Left ventricle myocardium inferior (tissue), 1 donor: ENCODE measurements at places on chromosomes 2 and 18. TPM values are rescaled to one million over a fixed set of nuclear protein-coding genes. Genes with fewer than 3 reads are reported as not detected.

GRCh38 chr2:108947271-108947907, 41.6 kb downstream of the EDAR start:
- no peaks in the 10 kb centered on the region for H3K36me3 ChIP-seq
- H3K27ac ChIP-seq: no peak overlapping the region
- H3K27me3 ChIP-seq: no peaks in the 10 kb centered on the region
- peaks cover 25% of the 10 kb centered on the region for H3K4me1 ChIP-seq
- no peak for DNase-seq

DNA sequence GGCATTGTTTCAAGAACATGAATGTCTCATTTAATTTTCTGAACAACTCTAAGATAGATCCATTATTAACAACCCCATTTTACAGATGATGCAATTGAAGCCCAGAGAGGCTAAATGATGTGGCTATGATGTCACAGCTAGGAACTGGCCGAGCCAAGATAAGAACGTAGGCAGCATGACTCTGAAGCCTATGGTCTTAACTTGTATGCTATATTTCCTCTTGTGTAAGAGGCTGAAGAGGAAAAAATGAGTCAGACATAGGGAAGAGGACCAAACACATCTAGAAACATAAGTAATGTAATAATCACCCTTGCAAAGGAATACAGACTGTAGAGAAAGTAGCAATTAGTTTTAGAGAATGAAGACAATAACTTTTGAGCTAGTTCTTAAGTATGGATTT, 416.8 kb downstream of the FIGN start:
- no peaks in the 10 kb centered on the region for H3K27me3 ChIP-seq
- no peaks in the 10 kb centered on the region for H3K4me1 ChIP-seq
- DNase-seq: no peak
- no peak overlapping the region for H3K27ac ChIP-seq
- H3K36me3 ChIP-seq: no peaks in the 10 kb centered on the region
- no peak overlapping the region for H3K4me3 ChIP-seq

QPCT gene
- total RNA-seq: 2.0 TPM

CNRIP1 gene
- 8.0 TPM for total RNA-seq

GRCh38 chr2:241837197-241837965, 21.3 kb downstream of the PDCD1 start:
- H3K36me3 ChIP-seq: no peaks in the 10 kb centered on the region
- H3K27me3 ChIP-seq: no peaks in the 10 kb centered on the region
- H3K27ac ChIP-seq: no peak overlapping the region
- DNase-seq: no peak
- peaks cover 5% of the 10 kb centered on the region for H3K4me1 ChIP-seq

- no peak for DNase-seq
- H3K27me3 ChIP-seq: no peaks in the 10 kb centered on the region
- H3K4me3 ChIP-seq: no peak overlapping the region
- H3K4me1 ChIP-seq: peaks cover 35% of the 10 kb centered on the region
- H3K36me3 ChIP-seq: no peaks in the 10 kb centered on the region
Observed at GRCh38 chr2:20419007-20419576, 27.8 kb upstream of the RHOB start.

GRCh38 chr2:1051075-1051474, 100.4 kb downstream of the SNTG2 start:
- DNase-seq: no peak
- no peaks in the 10 kb centered on the region for H3K4me1 ChIP-seq
- no peak overlapping the region for H3K4me3 ChIP-seq
- H3K36me3 ChIP-seq: no peaks in the 10 kb centered on the region
- H3K27me3 ChIP-seq: peaks cover 25% of the 10 kb centered on the region
- no peak overlapping the region for H3K27ac ChIP-seq

- H3K4me3 ChIP-seq: no peak overlapping the region
- no peaks in the 10 kb centered on the region for H3K27me3 ChIP-seq
- DNase-seq: peak; percentile 36
- no peak overlapping the region for H3K27ac ChIP-seq
Observed at GRCh38 chr2:160109939-160110673, 47.7 kb upstream of the PLA2R1 start.

MAPK4 gene
- total RNA-seq: 21.7 TPM

CREG2 gene
- total RNA-seq: not detected

GRCh38 chr2:237699870-237700511, 72.6 kb downstream of the LRRFIP1 start:
- no peaks in the 10 kb centered on the region for H3K27me3 ChIP-seq
- H3K27ac ChIP-seq: peak overlapping the region; percentile 86
- H3K4me1 ChIP-seq: peaks cover 100% of the 10 kb centered on the region
- no peak for DNase-seq
- peak overlapping the region; percentile 16 for H3K4me3 ChIP-seq

DNA sequence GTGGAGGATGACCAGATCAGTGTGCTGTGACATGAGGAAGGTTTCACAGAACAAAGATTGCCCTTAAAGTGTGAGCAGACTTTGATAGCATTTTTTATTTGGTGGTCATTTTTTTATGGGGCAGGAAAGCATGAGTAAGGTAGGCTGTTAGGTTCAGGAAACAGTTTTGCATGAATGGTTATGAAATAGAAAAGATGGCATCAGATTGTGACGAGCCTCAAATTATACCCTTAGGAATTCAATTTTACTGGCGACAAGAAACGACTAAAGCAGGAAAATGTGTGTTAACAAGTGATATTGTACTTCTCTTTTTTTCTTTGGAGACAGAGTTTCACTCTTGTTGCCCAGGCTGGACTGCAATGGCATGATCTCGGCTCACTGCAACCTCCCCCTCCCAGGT, 44.7 kb downstream of the PIK3C3 start:
- H3K4me3 ChIP-seq: no peak overlapping the region
- peaks cover 86% of the 10 kb centered on the region for H3K36me3 ChIP-seq
- no peak for DNase-seq
- H3K4me1 ChIP-seq: no peaks in the 10 kb centered on the region

DNA sequence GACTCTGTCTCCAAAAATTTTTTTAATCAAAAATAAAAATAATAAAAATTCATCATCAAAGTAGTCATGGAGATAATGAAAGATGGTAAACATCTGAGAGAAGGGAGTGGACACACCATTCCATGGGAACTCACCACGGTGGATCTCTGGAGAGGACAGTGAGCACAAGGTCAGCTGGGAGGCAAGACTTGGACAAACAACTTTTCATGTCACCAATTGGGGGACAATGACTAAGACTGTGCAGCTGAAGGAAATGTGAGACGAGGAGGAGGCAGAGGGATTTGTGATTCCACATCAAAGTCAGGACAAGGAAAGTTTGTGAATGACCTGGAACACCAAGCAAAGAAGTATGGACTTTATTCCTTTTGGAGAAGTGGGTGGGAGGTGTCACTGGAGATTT, 121.0 kb upstream of the SH3BP4 start:
- no peaks in the 10 kb centered on the region for H3K27me3 ChIP-seq
- H3K4me3 ChIP-seq: no peak overlapping the region
- no peak for DNase-seq
- no peaks in the 10 kb centered on the region for H3K4me1 ChIP-seq
- H3K36me3 ChIP-seq: no peaks in the 10 kb centered on the region

DNA sequence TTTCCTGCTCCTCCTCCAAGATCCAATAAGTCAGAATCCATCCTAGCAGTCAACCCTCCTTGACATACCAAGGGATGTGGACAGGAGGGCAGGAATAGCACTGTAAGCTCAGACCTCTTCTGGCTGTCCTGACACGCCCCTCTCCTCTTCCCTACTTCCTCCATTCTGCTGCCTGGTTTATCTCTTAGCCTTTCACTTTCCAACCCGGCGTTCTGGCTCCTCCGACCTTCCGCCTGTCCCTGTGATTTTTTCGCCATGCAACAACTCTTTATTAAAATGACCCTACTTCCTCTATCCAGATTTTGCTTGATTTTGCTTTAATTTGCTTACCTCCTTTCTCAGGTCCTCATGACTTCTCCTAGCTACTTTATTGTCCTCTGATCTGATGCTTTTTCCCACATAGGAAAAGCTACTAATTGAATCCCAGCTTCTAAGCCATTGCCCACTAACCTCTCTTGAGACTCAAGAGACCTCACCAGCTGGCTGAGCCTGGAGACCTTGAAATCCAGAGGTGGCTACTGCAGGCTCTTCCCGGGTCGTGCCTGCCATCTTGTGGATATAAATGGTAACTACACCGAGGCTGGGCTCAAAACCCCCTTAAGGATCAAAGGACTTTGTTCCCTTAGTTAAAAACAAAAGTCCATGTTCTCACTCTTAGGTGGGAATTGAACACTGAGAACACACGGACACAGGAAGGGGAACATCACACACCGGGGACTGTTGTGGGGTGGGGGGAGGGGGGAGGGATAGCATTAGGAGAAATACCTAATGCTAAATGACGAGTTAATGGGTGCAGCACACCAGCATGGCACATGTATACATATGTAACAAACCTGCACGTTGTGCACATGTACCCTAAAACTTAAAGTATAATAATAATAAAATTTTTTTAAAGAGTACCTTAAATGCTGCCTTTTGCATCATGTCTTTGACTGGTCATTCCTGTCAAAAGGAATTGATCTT, 139.4 kb downstream of the AKAIN1 start:
- H3K36me3 ChIP-seq: no peaks in the 10 kb centered on the region

- no peak for DNase-seq
- H3K4me3 ChIP-seq: no peak overlapping the region
- H3K27ac ChIP-seq: no peak overlapping the region
- H3K27me3 ChIP-seq: no peaks in the 10 kb centered on the region
Observed at GRCh38 chr2:156537141-156537540, 101.0 kb downstream of the GPD2 start.

PLEKHB2 gene
- 42.9 TPM for total RNA-seq

UGT1A8 gene
- not detected for total RNA-seq

DNA sequence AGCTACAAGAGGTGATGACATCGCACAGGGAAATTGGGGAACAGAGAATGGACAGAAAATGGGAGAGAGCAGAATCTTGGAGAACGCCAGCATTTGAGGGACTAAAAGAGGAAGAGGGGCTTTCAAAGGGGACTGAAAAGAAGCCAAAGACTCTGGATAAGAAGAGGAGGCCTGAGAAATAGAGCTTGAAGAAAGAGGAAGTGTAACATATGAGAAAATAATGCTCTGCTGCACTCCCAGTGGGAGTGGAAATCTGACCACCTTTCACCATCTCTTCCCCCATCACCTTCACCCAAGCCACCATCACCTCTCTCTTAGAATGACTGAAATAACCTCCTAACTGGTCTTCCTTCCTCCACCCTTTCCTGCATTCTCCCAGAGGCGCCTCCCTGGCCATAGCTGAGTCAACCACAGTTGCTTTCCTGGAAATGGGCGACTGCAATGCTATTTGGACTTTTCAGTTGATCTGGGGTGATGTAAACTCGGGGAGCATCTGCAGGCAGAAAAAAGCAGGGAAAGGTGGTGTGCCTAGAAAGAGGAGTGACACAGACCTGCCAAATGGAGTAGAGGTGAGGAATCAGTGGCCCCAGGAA, 16.8 kb downstream of the CXCR1 start:
- H3K27ac ChIP-seq: no peak overlapping the region
- no peaks in the 10 kb centered on the region for H3K4me1 ChIP-seq
- no peak for DNase-seq
- H3K4me3 ChIP-seq: no peak overlapping the region
- H3K27me3 ChIP-seq: peaks cover 46% of the 10 kb centered on the region
- H3K36me3 ChIP-seq: no peaks in the 10 kb centered on the region

- H3K4me3 ChIP-seq: no peak overlapping the region
- DNase-seq: no peak
- H3K4me1 ChIP-seq: no peaks in the 10 kb centered on the region
- no peaks in the 10 kb centered on the region for H3K36me3 ChIP-seq
Observed at GRCh38 chr2:53170466-53170865, 597.1 kb upstream of the CHAC2 start.

DNA sequence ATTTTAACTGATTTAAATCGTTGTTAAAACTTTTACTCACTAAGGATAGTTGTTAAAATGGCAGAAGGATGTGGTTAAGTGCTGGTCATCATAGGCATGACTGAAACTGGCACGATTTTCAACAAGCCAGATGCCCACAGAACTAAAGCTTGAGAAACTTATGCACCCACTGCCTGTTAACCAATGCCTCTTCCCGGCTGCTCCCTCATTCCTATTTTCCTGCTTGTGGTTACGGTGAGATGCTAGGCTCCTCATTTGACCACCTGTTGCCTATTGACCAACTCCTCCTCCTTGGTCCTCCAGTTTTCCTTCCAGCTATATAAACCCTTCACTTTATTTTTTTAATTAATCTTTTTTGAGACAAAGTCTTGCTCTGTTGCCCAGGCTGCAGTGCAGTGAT, 238.7 kb downstream of the TFCP2L1 start:
- H3K36me3 ChIP-seq: no peaks in the 10 kb centered on the region
- H3K4me1 ChIP-seq: no peaks in the 10 kb centered on the region
- no peak for DNase-seq
- H3K27me3 ChIP-seq: peaks cover 28% of the 10 kb centered on the region

- H3K36me3 ChIP-seq: peaks cover 98% of the 10 kb centered on the region
- H3K27me3 ChIP-seq: no peaks in the 10 kb centered on the region
- no peak overlapping the region for H3K27ac ChIP-seq
Observed at GRCh38 chr2:69517410-69517809, 80.2 kb upstream of the NFU1 start.

DNA sequence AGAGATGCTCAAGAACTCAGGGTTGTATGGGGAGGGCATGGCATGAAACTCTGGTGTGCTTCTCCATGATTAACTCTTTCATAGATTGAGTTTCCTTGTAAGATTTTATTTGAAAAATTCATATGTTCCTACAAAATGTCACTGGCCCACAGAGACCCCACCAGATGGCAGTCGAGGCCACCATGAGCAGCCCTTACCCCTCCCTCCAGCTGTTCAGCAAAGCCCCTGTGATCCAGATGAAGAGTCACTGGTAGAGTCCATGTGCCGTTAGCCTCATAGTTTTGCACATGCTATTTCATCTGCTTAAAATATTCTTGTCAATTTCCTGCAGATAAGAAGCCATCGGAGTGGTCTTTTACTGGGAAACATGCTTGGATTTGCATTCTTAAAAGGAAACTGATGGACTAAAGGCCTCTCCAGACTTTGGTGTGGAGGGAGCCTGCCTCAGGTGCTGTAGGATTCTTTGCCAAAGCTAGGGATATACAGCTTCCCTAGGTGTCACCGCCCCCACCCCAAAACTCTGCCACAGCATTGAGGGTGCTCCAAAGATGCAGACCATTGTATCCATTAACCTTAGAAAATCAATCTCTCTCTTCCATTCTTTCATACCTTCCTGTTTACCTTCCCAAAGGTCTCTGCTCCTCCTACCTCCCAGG, 18.8 kb downstream of the ZNF385B start:
- DNase-seq: no peak
- H3K4me3 ChIP-seq: no peak overlapping the region
- no peaks in the 10 kb centered on the region for H3K36me3 ChIP-seq
- no peaks in the 10 kb centered on the region for H3K4me1 ChIP-seq
- H3K27me3 ChIP-seq: peaks cover 11% of the 10 kb centered on the region

CYBRD1 gene
- 48.4 TPM for total RNA-seq
